Activated naive CD8-positive, alpha-beta T cell treated with anti-CD3 and anti-CD28 coated beads for 36 hours (primary cell): ENCODE measurements at places on chromosomes 2 and 18. TPM values are rescaled to one million over a fixed set of nuclear protein-coding genes. Genes with fewer than 3 reads are reported as not detected.

The CD207 gene
- not detected for total RNA-seq

DNA sequence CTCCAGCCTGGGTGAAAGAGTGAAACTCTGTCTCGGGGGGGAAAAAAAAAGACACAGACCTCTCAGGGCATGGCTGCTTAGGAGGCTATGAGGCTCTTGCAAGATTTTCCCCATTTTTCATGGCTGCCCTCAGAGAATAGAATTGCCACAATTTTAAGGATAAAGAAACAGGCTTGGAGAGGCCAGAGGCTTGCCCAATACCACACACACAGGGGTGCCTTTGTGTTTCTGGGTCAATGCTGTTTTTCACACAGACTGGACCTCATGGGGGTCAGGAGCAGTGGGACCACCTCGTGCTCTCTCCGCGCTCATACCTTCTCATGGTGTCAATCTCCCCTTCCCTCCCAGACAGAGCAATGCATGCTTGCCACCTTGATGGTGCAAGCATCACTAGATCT is 65.4 kb upstream of the ST3GAL5 start:
- H3K36me3 ChIP-seq: no peaks in the 10 kb centered on the region
- no peak overlapping the region for H3K4me3 ChIP-seq
- H3K27me3 ChIP-seq: no peaks in the 10 kb centered on the region
- no peak overlapping the region for H3K27ac ChIP-seq
- H3K4me1 ChIP-seq: peaks cover 5% of the 10 kb centered on the region

GRCh38 chr2:38185012-38185491 is 109.1 kb upstream of the CYP1B1 start:
- peaks cover 24% of the 10 kb centered on the region for H3K27me3 ChIP-seq
- no peak overlapping the region for H3K4me3 ChIP-seq
- peaks cover 7% of the 10 kb centered on the region for H3K4me1 ChIP-seq
- DNase-seq: no peak
- H3K27ac ChIP-seq: no peak overlapping the region

DNA sequence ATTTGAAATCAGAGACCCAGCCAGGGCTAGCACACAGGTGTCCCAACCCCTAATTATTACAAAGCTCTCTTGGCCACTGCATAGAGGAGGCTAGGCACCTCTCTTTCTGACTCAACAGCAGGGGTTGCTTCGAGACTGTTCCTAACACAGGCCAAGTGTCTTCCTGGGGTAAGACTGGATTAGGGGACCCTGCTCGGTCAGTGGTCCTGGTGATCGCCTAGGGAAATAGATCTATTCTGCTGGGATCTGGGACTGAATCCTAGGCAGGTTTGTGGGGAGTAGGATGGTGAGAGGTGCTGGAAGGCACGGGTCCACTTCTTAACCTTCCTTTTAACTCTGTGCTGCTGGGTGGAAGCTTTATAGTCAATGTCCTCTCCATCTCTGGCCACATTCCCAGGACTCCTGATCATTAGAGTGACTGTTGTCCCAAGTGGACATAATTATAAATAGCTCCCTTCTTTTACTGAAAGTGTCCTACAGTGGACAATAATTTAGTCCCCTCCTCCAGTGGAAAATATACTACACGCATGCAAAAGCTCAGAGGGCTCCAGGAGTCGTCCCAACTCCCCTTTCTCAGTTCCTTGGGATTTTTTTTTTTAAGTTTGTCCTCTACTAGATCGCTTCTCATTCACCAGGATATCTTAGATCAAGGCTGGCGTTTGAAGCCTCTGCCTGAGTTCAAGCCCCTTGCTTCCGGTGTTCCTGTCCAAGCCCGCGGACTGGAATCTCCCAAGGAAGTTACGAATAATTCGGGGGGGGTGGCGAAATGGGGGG is 1.3 kb upstream of the TRIB2 start:
- DNase-seq: no peak
- H3K4me3 ChIP-seq: peak overlapping the region; percentile 82
- peaks cover 40% of the 10 kb centered on the region for H3K4me1 ChIP-seq
- no peak overlapping the region for H3K27ac ChIP-seq
- H3K27me3 ChIP-seq: no peaks in the 10 kb centered on the region

DNA sequence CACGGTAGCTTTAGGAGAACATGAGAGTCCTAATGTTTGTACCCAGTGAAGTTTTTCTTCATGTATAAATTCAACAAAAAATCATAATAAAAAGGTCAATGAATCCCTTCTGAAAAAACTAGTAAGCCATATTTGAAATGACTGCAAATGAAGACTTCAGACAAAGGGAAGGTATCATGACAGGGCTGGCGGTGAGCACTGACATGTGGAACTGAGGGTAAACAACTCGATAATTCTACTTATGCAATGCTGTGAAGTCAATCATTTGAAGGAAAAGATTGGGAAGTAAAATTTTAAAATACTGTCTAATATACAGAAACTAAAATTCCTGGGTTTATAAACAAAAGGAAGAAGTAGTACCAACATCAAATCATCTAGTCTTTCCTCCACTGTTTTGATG is 190.2 kb upstream of the COPS8 start:
- no peaks in the 10 kb centered on the region for H3K4me1 ChIP-seq
- no peaks in the 10 kb centered on the region for H3K36me3 ChIP-seq
- H3K27ac ChIP-seq: no peak overlapping the region
- H3K4me3 ChIP-seq: no peak overlapping the region
- H3K27me3 ChIP-seq: peaks cover 8% of the 10 kb centered on the region

GRCh38 chr2:34492561-34493455 is 893.7 kb upstream of the FAM98A start:
- DNase-seq: no peak
- no peak overlapping the region for H3K27ac ChIP-seq
- H3K4me1 ChIP-seq: no peaks in the 10 kb centered on the region
- no peaks in the 10 kb centered on the region for H3K36me3 ChIP-seq

- H3K27me3 ChIP-seq: no peaks in the 10 kb centered on the region
- no peak overlapping the region for H3K27ac ChIP-seq
- no peaks in the 10 kb centered on the region for H3K36me3 ChIP-seq
- H3K4me3 ChIP-seq: no peak overlapping the region
- no peak for DNase-seq
Measured at GRCh38 chr18:55300936-55301531, 287.0 kb downstream of the TCF4 start.
